ENCODE measurements at places on chromosomes 4 and X.

DNA sequence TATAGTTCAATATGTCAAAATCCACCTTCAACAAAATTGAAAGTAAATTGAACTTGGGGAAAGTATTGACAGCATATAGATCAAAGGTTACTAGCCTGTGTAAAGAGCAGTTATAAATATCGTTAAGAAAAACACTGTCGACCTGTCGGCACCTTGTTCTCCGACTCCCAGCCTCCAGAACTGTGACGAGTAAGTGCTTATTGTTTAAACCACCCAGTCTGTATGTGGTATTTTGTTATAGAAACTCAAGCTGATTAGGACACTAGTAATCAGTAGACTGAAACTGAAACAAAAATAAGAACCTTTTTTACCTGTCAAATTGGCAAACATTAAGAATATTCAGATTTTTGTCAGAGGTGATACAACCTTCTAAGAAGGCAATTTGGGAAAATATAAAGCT, 17.0 kb downstream of the HTT start:
- no peaks in the 10 kb centered on the region for H3K27me3 ChIP-seq
- no peak for DNase-seq
- H3K4me3 ChIP-seq, result no peak overlapping the region
- H3K4me1 ChIP-seq, result no peaks in the 10 kb centered on the region

DNA sequence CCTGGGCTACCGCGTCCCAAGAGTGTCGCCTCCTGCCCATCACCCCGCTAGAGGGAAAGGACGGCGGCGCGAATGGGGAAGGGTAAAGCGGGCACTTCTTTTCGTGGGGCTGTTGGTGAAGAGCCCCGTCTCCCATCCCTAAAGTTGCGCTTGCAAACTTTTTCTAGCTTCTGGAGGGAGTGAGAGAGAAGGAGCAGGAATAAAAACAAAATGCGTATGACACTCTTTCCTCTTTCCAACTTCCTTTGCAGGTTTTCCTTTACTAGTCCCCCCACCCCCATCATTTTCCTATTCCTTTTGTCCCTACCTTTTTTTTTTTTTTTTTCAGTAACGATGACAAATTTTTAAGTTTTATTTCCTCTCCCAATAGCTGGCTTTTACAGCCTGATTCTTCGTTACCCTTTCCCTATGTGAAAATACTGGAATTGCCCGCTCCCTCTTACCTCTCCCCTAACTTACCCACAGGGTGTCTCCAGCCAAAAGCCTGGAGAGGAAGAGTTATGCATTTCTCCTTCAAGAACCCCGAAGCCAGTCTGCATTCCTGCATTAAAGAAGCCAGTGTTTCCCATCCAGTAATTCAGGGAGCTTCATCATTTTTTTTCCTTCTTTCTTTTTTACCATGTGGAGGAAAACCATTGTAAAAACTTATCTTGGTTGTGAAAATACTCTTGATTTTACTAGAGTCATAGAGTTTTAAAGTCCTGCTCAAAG, 613 bp upstream of the ARSJ start:
- H3K27ac ChIP-seq, result peak overlapping the region; percentile 82
- DNase-seq, result no peak

DNA sequence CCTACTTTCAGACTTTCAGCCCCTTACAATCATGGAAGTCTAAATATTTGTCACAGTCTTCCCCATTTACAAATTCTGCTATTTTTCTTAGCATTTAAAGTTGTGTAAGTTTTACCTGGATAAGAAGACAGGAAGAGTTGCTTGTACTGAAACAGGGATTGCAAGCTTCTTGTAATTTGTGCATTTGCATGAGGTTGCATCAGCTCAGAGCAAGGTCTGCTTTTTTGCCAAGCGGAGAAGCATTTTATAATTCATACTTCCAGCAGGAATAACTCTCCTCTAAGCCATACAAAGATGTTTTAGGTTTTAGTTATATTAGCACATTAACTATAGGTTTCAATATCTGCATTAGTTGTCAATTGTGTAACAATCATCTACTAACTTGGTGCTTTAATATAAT, 922.0 kb upstream of the PABPC4L start:
- no peaks in the 10 kb centered on the region for H3K27me3 ChIP-seq
- no peak overlapping the region for H3K27ac ChIP-seq
- no peaks in the 10 kb centered on the region for H3K4me1 ChIP-seq
- H3K36me3 ChIP-seq, result no peaks in the 10 kb centered on the region
- H3K4me3 ChIP-seq, result no peak overlapping the region

- no peaks in the 10 kb centered on the region for H3K27me3 ChIP-seq
- H3K27ac ChIP-seq, result no peak overlapping the region
- DNase-seq, result no peak
- H3K4me1 ChIP-seq, result no peaks in the 10 kb centered on the region
- H3K4me3 ChIP-seq, result no peak overlapping the region
These were observed 34.6 kb downstream of the F8 start for GRCh38 chrX:154987940-154988339.

- no peaks in the 10 kb centered on the region for H3K36me3 ChIP-seq
- H3K27me3 ChIP-seq, result no peaks in the 10 kb centered on the region
- no peak for DNase-seq
- H3K4me1 ChIP-seq, result no peaks in the 10 kb centered on the region
- no peak overlapping the region for H3K27ac ChIP-seq
These were observed 58.0 kb downstream of the AR start for GRCh38 chrX:67601771-67602170.

- DNase-seq, result no peak
- H3K4me3 ChIP-seq, result no peak overlapping the region
- no peaks in the 10 kb centered on the region for H3K27me3 ChIP-seq
- H3K36me3 ChIP-seq, result no peaks in the 10 kb centered on the region
These were observed 18.5 kb upstream of the DCAF4L1 start for GRCh38 chr4:41963105-41963504.

- no peaks in the 10 kb centered on the region for H3K36me3 ChIP-seq
- no peak for DNase-seq
- H3K4me3 ChIP-seq, result no peak overlapping the region
- H3K27ac ChIP-seq, result no peak overlapping the region
- H3K4me1 ChIP-seq, result no peaks in the 10 kb centered on the region
These were observed 190.9 kb downstream of the FAT4 start for GRCh38 chr4:125505621-125506020.

DNA sequence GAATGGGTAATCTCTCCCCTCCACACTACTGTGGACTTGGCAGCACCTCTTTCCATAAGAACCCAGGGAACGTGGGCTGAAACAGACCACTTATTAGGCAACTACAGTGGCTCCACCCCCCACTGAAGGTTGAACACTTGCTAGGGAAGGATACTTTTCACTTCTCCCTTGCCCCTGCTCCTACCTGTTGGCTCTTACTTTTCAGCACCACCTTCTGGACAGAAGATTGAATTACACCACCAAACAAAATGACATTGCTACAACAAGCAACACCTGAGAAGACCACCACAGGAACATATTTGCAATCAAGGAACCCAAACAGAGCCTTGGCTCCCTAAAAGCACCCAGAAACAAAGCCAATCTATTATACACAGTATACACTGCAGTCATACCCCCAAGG, 132.1 kb upstream of the CXCL13 start:
- H3K4me1 ChIP-seq, result no peaks in the 10 kb centered on the region
- no peak overlapping the region for H3K27ac ChIP-seq
- H3K27me3 ChIP-seq, result peaks cover 7% of the 10 kb centered on the region
- no peak for DNase-seq
- H3K4me3 ChIP-seq, result no peak overlapping the region

- no peak overlapping the region for H3K27ac ChIP-seq
- DNase-seq, result no peak
- H3K36me3 ChIP-seq, result no peaks in the 10 kb centered on the region
- no peaks in the 10 kb centered on the region for H3K4me1 ChIP-seq
- no peak overlapping the region for H3K4me3 ChIP-seq
These were observed 41.8 kb downstream of the RPS6KA3 start for GRCh38 chrX:20224814-20225487.

DNA sequence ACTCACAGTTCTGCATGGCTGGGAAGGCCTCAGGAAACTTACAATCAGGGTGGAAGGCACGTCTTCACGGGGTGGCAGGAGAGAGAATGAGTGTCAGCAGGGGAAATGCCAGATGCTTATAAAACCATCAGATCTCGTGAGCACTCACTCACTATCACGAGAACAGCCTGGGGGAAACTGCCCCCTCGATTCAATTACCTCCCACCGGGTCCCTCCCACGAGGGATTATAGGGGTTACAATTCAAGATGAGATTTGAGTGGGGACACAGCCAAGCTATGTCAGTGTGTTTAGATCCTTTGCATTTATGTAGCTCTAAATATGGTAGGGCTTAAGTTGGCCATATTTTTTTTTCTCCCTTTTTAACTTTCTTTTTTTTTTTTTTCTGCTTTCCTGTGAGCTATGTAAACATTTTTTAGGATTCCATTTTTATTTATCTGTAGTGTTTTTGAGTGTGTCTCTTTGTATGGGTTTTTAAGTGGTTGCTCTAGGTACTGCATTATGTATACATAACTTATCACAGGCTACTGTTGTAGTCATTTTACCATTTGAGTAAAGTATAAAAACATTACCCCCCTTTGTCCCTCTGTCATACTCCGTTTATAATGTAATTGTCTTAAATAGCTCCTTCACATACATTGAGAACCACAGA, 79.0 kb downstream of the ADRA2C start:
- no peak overlapping the region for H3K27ac ChIP-seq
- H3K36me3 ChIP-seq, result no peaks in the 10 kb centered on the region
- DNase-seq, result no peak
- H3K4me1 ChIP-seq, result no peaks in the 10 kb centered on the region
- H3K27me3 ChIP-seq, result peaks cover 34% of the 10 kb centered on the region

DNA sequence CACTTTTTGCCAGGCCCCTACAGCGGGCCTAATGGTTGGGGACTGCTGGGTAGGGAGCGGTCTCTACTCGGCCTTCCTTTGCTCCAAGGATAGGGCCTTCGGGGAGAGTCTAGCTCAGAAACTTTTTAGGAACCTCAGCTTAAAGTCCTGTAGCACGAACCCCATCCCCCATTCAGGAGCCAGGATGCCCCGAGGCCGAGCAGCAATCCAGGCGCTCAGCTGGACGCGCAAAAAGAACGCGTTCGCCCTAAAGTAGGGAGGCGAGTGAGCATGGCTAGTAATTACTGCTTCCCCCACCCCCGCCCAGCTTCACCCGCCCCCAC, 9.7 kb downstream of the POU4F2 start:
- no peaks in the 10 kb centered on the region for H3K36me3 ChIP-seq
- DNase-seq, result no peak
- no peak overlapping the region for H3K4me3 ChIP-seq
- peaks cover 98% of the 10 kb centered on the region for H3K27me3 ChIP-seq
- H3K27ac ChIP-seq, result no peak overlapping the region

GRCh38 chr4:16827794-16828724, 70.4 kb downstream of the LDB2 start:
- DNase-seq, result no peak
- no peaks in the 10 kb centered on the region for H3K36me3 ChIP-seq
- peaks cover 8% of the 10 kb centered on the region for H3K27me3 ChIP-seq
- no peak overlapping the region for H3K27ac ChIP-seq

GRCh38 chr4:97867557-97868091, 275.7 kb downstream of the STPG2 start:
- H3K27ac ChIP-seq, result no peak overlapping the region
- no peaks in the 10 kb centered on the region for H3K4me1 ChIP-seq
- DNase-seq, result no peak
- no peak overlapping the region for H3K4me3 ChIP-seq
- no peaks in the 10 kb centered on the region for H3K27me3 ChIP-seq

GRCh38 chr4:180947425-180947824, 1295.8 kb upstream of the TENM3 start:
- H3K36me3 ChIP-seq, result no peaks in the 10 kb centered on the region
- H3K27me3 ChIP-seq, result no peaks in the 10 kb centered on the region

GRCh38 chr4:38132843-38133662, 172.9 kb downstream of the PTTG2 start:
- no peak overlapping the region for H3K4me3 ChIP-seq
- DNase-seq, result no peak
- H3K27ac ChIP-seq, result no peak overlapping the region

DNA sequence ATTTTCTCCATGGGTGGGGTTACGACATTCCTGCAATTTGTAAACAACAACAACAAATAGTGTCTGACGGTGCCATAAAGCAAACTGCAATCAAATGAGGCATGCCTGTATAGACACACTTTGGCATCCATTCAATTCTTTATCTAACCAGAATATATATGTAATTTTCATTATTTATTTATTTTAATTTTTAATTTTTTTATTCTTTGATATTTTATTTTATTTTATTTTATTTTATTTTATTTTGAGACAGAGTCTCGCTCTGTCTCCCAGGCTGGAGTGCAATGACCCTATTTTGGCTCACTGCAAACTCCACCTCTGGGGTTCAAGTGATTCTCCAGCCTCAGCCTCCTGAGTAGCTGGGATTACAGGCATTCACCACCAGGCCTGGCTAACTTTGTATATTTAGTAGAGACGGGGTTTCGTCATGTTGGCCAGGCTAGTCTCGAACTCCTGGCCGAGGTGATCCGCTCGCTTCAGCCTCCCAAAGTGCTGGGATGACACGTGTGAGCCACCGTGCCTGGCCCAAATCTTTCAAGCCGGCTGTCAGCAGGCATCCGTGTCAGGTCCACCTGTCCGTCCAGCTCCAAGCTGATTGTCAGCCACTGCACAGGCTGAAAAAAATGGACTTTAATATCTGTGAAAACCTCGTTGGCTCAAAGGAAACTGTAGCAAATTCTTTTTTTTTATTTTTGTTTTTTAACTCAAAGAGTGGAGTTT, 200.8 kb downstream of the ASMT start:
- no peaks in the 10 kb centered on the region for H3K27me3 ChIP-seq
- no peak overlapping the region for H3K4me3 ChIP-seq
- no peaks in the 10 kb centered on the region for H3K36me3 ChIP-seq
- DNase-seq, result no peak
